Suppressor macrophage treated with lipopolysaccharide for 4 hours (primary cell): ENCODE measurements at places on chromosomes 16 and 17.

DNA sequence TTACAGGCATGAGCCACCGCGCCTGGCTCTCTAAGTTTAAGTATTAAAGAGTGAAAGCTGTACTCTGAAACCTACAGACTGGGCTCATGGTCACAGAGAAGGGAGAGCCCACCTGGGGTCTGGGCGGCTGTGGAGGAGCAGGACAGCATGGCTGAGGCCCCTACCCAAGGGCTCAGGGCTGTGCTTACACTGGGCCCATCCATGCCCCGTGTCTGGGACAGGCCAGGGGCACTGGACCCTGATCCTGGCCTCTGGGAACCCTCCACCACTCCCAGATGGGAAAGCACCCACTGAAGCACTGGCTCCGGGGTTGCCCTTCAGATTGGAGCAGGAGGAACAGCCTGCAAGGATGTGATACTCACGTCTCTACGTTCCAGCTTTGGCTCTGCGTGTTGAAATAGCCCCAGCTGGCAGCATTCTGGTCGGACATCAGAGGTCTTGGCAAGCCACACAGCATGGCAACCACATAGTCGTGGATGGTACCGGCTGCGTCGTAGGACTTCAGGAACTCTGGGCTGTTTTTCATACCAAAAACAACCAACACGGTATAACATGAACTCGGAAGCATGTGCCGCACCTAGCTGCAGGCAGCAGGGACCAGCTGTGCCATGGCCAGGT, 13.0 kb downstream of the SHPK start:
- DNase-seq, result no peak

GRCh38 chr17:58210922-58211321, 8.1 kb downstream of the MKS1 start:
- no peak for DNase-seq

GRCh38 chr16:52384378-52384777, 162.6 kb downstream of the TOX3 start:
- DNase-seq, result no peak

- no peak for DNase-seq
Observed at GRCh38 chr16:83928341-83929055, 24.5 kb upstream of the OSGIN1 start.

GRCh38 chr16:76164970-76165558, 112.1 kb upstream of the CNTNAP4 start:
- no peak for DNase-seq

DNA sequence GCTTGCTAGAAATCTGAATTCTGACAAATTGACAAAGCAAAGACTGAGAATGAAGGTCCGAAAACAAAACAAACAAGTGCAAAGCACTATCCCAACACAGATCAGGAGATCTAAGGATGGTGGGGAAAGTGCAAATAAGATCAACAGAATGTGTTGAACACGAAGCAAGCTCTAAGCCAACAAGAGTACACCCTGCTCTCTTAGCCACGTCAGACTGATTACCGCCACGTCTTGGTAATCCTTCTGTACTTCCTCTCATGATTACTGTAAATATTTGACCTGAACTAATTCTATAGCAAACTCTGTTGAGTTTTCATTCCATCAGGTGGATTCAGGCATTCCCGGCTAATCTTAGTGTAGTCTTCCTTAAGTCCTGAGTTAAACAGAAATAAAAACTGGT, 34.3 kb upstream of the ERCC4 start:
- no peak for DNase-seq

DNA sequence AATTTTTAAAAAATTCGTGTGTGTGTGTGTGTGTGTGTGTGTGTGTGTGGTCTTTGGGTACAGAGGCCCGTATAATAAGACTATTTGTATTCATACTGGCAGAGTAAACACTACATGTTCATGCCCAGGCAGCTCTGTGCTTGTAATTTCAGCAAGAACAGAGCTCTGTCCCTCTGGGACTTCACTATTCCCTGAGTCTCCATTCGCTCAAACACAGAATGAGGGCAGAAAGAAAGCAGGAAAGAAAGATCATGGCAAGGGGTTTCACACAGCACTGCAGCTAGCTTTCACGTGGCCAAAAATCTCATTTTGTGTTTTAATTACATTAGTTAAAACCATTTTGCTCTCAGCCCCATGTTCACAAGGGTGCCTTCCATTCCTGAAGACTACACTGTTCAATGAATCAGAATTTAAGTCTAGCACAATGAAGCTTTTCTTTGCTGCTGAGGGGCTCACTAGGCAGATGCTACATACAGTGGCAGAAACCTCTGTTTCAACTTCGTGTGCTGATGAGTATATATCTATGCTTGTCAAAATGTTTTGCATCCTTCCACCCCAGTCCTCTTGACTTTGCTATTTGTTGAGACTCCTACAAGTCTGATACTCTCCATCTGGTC, 198.4 kb upstream of the C17orf78 start:
- no peak for DNase-seq

- peak; percentile 79 for DNase-seq
Observed at GRCh38 chr17:47199627-47200324, 9.4 kb upstream of the MYL4 start.

- no peak for DNase-seq
Observed at GRCh38 chr17:82022310-82022980, at the start of gene CENPX. Gene CENPX (minus strand): TSS chr17:82022878. CDS start chr17:82022861, 17 bp downstream.

- DNase-seq, result peak; percentile 83
Observed at GRCh38 chr17:35243561-35244340, 879 bp downstream of the SLFN5 start.

DNA sequence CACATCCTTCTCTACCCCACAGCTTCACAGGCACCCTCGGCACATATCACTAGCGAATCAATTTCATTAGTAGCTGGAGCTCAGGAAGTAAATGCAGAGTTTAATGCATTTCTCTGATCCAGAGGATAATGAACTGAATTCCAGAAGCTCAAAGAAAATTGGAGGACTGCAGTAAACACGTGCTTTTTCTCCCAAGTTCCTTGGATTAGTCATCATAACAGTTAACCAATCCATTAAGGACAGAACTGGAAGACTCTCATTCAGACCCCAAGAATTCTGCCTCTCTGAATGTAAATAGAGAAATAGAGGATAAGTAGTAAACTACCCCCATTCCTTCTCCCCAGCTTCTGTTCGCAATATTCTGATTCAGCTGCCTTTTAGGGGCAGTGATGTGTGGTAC, 40.7 kb downstream of the DUSP14 start:
- no peak for DNase-seq

DNA sequence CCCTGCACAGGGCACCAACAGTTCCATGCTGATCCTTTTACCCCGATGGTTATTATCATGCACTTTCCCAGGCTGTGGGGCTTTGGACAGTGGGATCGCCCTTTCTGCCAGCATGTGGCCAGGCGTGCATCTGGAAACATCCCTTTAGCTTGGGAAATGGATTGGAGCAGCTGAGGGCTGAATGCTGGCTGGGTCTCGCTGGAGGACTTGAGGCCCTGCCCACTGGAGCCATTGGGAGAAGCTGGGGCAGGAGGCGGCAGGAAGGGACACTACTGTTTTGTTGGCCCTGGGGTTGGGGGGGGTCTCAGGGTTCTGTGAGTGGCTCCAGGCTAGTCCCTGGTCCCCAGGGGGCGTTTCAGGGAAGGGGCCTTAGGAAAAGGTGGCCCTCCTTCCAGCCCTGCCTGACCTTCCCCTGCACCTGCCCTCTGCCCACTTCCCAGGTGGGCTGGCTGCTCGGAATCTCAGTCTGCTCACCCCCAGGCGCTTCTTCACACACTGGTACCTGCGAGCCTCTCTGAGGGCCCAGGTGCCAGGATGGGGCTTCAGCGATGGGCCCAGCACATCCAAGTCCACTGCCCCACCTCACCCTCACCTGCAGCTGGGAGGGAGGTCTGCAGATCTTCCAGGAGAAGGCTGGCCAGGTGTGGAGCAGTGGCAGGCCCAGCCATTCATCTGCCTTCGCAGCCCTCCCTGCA, 1.6 kb upstream of the ADGRG3 start:
- DNase-seq, result no peak

DNA sequence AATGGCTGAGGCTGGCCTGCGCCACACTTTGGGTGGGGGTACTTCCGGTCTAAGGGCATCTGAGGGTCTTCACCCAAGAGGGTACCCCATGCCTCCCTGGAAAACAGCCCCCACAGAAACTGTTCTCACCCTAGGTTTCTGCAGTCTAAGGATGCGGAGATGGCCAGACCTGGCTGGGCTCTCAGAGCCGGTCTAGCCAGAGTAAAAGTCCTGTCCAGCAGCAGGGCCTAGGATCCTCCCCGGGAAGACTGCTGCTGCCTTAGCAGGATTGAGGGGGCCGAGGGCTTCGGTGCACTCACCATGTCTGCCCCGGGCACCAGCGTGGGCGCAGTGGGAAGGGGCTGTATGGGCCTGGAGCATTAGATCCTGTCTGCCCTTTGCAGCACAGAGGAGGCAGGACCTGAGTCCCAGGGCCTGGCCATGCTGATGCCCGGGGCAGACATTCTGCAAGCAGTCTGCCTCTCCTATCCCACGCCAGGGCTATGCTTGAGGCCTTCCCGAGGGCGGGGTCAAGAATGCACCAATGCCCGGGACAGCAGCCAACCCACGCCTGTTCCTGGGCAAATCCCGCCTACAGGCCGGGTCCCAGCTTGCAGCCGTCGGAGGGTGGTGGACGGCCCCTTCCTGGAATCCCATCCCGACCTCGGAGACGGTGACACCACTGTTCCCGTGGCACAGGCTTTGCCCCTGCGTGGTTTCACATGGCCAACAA, 54.7 kb downstream of the CBFA2T3 start:
- DNase-seq, result peak; percentile 45

- DNase-seq, result no peak
Observed at GRCh38 chr16:82807311-82807710, 180.5 kb downstream of the CDH13 start.

DNA sequence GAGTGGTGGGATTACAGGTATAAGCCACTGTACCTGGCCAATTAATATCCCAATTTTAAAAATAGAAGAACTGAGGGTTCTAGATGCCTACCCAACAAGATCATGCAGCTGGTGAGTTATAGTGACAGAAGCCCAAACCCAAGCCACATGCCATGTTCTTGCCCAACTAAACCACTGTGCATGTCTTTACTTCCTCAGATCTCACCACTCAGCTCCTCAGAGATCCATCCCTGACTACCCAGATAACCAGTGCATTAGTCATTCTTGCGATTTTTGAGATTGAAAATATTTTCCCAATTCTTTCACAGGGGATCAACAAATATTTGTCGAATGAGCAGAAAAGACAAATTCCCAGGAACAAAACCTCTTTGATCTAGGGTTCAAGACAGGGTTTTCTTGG, 303.1 kb downstream of the CBLN1 start:
- no peak for DNase-seq
